ENCODE measurements at places on chromosomes 1 and 21.

DNA sequence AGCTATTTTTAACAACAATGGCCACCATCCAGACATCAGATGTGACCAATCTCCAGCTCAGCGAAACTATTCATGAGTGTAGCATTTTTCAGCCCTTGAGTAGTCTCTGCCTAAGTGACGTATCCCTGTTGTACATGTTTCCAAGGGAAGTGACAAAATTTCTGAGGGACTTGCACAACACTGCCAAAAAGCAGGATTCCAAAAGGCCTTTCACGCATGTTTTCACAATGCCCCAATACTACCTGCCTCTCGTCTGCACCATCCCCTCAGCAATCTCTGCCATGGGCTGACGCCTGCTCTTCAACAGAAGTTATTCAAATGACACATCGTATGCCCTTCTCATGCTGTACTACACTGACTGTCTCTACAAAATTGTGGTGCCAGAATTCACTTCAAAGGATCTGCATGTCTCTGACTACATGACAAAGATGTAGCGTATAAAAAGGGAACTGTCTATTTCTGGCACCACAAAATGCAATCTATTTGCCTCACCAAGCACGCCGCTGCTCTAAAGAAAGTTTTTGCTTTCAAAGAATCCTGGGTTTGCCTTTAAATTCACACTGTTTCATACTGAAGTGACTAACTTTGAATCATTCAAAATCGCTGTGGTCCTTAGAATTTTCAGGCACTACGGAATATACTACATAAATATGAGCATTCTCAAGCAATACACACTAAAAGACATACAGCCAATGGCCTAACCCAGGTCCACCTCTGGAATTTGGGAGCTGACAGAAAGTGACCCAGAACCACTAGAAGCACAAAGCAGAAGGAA, 32.9 kb downstream of the JAK1 start:
- no peak for DNase-seq

DNA sequence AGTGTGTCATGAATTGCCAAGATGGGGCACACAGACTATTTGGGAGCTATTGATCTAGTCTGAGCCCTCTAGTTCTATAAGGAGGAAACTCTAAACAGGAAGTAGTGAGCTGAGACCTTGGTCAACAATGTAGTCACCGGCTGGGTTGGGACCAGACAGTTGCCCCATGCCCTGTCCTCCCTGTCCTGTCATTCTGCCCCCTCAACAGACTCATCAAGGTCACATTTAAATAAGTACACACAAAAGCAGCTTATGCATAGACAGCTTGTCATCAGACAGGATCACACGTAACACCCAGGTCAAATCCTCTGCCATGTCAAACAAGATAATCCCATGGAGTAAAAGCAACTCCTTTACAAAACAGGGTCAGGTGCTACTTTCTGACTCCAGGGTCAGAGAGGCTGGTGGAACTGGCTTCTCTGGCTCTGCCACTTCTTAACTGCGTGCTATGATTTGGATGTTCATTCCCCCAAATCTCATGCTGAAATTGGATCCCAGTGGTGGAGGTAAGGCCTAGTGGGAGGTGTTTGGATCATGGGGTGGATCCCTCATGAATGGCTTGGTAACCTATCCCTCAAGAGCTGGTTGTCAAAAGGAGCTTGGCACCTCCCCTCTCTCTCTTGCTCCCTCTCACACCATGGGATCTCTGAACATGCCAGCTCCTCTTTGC, 128.9 kb downstream of the HIVEP3 start:
- DNase-seq: no peak

- DNase-seq: no peak
These were observed 753 bp downstream of the C1orf210 start for GRCh38 chr1:43284546-43285110.

DNA sequence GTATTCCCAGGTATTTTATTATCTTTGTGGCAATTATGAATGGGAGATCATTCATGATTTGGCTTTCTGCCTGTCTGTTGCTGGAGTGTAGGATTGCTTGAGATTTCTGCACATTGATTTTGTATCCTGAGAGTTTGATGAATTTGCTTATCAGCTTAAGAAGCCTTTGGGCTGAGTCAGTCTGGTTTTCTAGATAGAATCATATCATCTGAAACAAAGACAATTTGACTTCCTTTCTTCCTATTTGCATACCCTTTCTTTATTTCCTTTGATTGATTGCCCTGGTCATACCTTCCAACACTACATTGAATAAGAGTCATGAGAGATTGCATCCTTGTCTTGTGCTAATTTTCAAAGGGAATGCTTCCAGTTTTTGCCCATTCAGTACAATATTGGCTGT, 8.0 kb downstream of the OR2L3 start:
- DNase-seq: no peak

DNA sequence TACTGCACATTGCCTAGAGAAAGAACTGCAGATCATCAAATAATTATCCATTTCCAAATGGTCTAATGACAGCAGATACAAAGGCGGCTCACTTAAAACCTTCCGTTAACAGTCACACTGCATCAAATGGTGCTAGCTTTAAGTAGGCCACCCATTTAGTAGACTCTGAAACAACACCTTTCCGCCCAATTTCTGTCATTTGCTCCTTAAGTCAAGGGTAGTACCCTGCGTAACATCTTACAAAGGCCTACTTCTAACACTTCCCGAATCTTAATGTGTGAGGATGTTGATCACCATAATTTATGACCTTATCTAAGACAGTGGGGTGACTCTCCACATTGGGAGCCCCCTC, 692 bp upstream of the RALGPS2 start:
- peak; percentile 4 for DNase-seq
